HL-60 (cell line): ENCODE measurements at places on chromosomes 1 and 21.

DNA sequence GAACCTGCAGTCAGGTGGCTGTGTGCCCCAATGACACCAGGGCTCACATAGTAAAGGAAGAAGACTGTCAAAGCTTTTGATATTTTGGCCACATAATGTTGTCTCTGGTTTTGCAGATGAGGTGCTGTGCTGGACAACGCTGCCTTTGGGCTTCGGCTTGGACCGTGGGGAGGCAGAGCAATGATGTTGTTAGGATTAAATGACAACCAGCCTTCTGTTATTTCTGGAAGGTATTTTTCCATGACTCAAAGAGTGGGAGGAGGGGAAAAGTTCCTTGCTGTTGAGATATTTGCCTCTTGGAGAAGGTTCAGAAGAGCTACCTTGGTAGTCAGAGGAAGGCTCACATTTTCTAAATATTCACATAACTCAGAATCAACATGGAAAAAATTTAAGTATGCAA is 187.3 kb upstream of the GALNT2 start:
- no peak for DNase-seq

DNA sequence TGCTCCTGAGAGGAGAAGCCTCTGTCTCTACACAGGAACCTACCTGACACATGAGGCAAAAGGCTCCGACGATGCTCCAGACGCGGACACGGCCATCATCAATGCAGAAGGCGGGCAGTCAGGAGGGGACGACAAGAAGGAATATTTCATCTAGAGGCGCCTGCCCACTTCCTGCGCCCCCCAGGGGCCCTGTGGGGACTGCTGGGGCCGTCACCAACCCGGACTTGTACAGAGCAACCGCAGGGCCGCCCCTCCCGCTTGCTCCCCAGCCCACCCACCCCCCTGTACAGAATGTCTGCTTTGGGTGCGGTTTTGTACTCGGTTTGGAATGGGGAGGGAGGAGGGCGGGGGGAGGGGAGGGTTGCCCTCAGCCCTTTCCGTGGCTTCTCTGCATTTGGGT is 3.9 kb upstream of the ACKR1 start:
- no peak for DNase-seq

DNA sequence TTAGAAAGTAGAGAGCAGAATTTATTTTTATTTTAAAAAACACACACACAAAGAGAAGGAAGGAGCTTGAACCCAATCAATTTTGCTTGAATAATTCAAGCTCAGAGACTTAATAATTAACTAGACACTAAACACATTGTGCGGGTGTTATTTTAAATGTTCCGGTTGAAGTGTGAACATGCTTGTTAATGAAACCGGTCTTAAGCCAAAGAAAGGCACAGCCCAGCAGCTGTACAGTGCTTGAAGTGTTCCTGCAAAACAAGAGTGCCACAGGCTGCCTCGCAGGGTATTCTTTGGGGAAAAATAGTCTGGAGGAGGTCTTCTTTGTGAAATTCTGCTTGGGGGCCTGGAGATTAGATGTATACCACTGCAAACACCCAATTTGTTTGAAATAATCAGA is 2.2 kb upstream of the CDC42BPA start:
- no peak for DNase-seq

DNA sequence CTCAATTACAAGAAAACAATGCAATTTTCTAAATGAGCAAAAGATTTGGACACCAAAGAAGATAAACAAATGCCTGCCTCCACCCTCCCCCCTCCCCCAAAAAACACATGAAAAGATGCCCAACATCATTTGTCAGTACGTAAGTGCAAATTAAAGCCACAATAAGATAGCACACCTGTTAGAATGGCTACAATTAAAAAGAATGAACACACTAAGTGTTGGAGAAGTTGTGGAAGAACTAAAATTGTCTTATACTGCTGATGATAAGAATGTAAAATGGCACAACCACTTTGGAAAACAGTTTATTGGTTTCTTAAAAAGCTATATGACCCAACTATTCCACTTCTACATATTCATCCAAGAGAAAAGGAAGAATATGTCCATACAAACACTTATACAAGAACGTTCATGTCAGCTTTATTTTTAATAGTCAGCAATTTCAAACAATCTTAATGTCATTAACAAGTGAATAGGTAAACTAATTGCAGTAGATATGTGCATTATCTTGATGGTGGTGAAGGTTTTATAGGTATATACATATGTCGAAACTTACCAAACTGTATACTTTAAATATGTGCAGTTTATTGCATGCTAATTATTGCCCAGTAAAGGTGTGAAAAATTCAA is 10.4 kb downstream of the IL20 start:
- no peak for DNase-seq
